NCI-H1092 treated with DMSO at 0.1 percent for 48 hours (cell line): ENCODE measurements at places on chromosomes 5 and 9.

DNA sequence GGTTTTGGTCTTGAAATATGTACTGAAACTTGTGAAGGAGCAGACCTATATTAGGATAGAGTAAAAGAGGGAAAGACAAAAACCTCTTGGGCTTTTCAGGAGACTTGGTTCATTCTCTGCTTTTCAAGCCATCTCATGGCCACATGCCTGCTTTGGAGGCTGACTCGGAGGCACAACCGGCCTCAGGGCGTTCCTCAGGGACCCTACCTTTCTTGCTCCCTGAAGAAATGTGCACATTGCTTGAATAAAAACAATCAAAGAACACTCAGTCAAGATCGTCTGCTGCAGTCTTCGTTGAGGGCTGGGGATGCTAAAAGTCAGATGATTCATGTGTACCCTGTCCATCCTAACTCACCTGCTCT lies 994 bp downstream of the IRGM start:
- DNase-seq, result no peak

GRCh38 chr9:129026442-129027223 lies 1.5 kb downstream of the SH3GLB2 start:
- DNase-seq, result no peak

DNA sequence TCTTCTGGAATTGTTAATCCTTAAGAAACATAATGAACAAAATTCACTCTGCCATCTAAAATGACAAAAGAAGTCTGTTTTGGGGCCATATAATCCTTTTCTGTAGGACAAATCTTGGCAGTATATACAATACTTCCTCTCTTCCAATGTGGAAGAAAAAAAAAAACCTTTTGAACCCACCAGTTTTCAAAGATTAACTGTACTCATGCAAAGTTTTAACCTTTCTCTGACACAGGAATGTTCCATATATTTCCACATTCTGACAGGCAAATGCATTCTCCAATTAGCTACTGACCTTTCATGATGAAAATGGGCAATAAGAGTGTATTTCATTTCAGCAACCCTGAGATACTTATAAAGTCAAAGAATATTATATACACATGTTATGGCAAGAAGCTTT lies 65.4 kb downstream of the RNF130 start:
- no peak for DNase-seq

DNA sequence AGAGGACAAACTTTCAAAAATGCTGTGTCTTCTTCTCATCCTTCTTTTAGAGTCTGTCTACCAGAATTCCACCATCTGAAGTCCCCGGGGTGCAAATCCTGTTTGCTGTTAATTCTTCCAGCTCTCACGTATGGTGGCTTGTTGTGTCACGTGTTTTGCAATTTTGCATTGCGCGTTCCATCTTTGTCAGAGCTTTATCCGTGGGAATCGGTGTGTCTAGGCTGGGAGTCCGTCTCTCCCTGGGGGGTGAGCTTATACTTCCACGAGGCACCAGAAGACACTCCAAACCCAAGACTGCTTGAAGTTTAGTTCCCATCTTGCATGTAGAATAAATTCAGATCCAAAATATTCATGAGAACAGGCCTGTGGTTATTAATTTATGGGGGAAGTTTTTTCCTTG lies 6.1 kb upstream of the FIBCD1 start:
- DNase-seq, result no peak

GRCh38 chr9:127418037-127418471 lies 6.1 kb upstream of the ZNF79 start:
- DNase-seq, result no peak
